ENCODE measurements at places on chromosomes 6 and 20.

GRCh38 chr6:93416571-93417420, 2.6 kb downstream of the EPHA7 start:
- peak; percentile 7 for DNase-seq

- DNase-seq, result no peak
Measured at GRCh38 chr6:89208551-89208950, 8.6 kb downstream of the GABRR1 start.

DNA sequence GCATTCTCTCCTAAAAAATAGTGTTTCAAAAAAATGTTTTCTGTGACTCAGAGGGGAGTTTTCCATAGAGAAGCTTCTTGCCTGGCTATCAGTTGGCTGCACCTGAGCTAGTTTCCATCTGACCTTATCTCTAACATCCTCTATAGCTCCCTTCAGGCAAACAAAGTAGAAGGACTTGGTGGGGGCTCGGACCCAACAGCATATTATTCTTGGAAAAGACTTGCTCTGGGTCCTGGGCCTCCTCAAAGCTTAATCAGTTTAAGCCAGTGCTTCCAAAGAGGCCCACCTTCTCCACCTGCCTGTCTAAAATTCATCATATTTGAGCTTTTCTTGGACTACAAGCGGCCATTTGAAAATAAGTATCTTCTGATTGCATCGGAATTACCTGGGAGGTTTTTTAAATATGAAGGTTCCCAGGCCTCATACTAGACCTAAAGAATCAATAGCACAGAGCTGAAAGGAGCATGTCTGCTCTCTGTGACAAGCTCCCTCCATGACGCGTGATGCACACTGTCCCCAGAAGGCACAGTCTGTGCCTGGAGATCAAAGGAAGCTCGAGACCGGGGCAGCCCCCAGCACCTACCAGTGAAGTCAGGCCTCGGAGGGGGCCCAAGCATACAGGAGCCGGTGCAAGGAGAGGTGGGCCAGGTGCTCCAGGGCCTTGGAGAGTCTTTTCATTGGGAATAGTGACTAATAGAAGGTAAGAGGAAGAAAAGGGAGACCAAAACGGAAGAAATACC, 80.6 kb upstream of the HIVEP1 start:
- peak; percentile 31 for DNase-seq

DNA sequence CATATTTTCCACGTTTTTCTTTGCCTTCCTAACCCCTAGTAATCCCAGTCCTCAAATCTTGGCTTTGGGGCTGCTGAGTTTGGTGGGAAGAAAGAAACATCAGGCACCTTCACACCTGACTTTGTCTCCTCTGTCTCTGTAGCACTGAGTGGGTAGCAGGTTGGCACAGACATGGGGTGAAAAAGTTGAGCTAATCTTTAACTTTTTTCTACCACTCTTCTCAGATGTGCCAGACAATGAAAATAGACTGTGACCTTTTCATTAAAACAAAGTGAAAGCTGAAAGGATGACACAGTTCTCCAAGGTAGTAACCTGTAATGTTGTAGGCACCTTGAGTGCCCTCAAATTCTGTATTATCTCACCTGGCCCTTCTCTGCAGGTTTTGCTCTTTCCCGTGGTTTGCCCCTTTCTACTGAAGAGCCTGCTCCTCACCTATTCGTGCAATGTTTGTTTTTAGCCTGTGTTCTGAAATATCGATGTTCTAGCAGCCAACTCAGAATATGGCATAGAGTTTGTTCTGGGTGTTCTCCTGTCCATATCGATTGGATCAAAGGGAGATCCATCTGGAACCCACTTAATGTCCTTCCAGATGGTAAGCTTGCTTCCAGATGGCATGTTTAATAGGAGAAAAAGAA, 57.8 kb upstream of the ATXN1 start:
- no peak for DNase-seq

DNA sequence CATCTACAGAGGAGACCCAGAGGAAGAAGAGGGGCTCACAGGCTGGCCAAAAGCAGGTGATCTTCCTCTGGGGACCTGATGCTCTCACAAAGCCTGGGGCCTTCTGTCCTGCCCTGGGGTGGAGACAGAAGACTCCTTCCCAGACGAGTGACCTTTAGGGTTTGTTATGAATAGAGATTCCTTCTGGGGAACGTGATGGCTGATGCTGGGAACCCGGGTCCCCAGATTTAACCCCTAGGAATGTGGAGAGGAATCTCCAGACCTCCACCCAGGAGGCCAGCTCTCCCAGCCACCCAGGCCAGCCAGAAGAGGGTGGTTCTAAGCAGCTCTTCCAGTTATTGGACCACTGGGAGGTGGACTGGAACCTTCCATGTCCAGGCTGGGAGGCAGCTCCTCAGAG, 16.8 kb upstream of the CCN5 start:
- DNase-seq, result no peak

GRCh38 chr20:18971121-18971520, 157.5 kb downstream of the SCP2D1 start:
- DNase-seq, result no peak

DNA sequence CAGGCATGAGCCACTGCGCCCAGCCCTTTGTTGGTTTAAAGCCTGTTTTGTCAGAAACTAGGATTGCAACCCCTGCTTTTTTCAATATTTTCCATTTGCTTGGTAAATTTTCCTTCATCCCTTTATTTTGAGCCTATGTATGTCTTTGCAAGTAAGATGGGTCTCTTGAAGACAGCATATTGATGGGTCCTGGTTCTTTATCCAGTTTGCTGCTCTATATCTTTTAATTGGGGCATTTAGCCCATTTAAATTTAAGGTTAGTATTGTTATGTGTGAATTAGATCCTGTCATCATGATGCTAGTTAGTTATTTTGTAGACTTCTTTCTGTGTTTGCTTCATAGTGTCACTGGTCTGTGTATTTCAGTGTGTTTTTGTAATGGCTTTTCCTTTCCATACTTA, 46.8 kb downstream of the ZC2HC1B start:
- DNase-seq, result no peak

GRCh38 chr20:39935901-39936300, 753.1 kb downstream of the MAFB start:
- no peak for DNase-seq

DNA sequence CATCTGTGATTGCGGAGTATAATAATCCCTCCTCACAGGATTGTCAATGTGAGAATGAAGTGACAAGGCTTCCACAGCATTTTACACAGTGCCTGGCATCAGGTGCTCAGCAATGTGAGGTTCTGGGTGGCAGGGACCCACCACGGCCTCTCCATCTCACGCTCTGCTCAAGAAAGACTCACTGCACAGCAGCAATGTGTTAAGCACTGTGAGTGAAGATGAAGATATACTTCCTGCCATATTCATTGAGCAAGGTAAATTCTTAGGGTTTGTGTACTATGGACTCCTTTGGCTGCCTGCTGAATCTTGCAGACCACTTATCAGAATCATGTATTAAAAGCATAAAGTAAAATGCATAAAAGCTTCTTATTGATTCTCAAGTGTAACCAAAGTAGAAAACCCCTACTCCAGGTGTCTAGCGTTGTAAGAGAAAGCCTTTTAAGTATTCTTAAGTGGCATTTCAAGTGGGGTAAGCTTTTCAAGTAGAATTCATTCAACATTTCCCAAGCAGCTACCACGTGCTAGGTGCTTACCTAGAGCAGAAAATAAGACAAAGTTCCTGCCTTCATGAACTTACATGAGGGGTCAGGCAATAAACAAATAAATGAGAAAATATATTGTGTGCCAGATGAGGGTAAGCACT, 17.0 kb upstream of the MEP1A start:
- no peak for DNase-seq

GRCh38 chr6:19452495-19452894, 384.7 kb upstream of the ID4 start:
- no peak for DNase-seq

All from activated CD4-positive, alpha-beta T cell treated with anti-CD3 and anti-CD28 coated beads for 48 hours (primary cell).